A172 (cell line): ENCODE measurements at places on chromosomes 11 and 22. TPM values are rescaled to one million over a fixed set of nuclear protein-coding genes. Genes with fewer than 3 reads are reported as not detected.

DNA sequence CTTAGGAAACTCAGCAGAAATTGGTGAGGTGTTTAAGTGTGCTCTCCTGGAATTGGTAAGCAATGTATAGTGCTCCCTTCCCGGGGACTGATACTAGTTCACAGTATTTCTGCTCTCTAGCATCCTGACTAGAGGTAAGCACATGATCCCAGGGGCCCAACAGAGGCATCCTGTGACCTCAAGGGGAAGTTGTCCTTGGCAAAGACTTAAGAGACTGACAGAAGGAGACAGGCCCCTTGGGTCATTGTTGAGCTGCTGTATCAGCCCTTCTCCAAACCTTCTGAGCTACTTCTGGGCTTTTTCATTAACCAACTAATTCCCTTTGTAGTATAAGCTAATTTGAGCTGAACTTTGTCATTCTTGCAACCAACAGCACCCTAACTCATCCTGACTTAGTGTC is 4.3 kb upstream of the TBC1D22A start:
- no peak for DNase-seq

DNA sequence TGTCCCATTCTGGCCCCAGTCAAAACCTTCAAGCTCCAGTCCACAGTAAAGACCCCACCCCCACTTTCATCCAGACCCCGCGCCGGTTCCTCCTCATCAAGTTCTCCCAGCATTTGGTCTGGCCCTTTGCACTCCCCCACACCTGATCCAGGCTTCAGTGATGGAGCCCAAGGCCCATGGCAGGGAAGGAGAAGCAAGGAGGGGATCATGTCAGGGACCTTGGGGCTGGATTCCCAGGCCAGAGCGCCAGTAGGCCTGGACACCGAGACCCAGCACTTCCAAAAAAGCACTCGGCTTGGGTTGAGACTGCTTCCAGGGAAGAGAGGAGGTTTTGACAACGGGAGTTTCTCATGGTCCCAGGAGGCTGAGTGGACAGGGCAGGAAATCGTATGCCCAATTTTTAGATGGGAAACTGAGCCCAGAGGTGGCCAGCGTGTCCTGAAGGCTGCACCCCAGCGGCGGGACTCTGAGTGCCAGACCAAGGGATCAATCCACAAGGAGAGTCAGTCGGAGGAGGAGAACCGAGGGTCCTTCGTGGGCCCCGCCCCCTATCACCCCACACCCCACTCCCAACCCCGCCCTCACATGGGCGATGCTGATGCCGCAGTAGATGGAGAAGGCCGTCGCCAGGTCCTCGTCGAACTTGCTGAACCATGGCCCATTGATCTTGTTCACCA is 90.5 kb downstream of the PDE2A start:
- no peak for DNase-seq

GRCh38 chr11:61603667-61604066 is 22.8 kb upstream of the SYT7 start:
- no peak for DNase-seq

DNA sequence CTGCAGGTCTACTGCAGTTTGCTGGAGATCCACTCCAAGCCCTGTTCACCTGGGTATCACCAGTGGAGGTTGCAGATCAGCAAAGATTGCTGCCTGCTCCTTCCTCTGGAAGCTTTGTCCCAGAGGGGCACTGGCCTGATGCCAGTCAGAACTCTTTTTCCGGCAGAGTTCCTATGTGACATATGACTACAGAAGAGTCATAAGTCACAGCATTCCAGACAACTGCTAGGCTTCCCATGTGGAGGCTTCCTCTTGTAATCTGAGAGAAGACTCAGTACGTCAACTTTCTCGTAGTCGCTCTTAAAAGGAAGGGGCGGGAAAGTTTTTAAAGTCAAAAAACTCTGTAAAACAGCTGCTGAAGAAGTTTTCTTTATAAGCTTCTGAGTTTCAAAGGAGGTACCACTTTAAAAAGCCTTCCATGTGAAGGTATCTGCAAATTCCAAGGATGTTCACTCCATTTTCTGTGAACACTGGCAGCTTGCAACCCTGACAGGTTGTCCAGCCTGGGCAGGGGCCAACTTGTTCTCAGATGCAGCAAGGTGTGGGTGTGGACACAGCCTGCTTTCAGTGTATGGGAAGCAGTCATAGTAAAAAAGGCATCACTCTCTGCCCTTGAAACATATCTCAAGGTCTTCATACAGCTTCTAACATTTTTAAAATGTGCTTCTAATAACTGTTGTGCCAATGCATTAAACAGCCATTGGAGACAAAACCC is 97.8 kb downstream of the ME3 start:
- DNase-seq = no peak

Gene CD6
- not detected in 2 replicates for total RNA-seq

DNA sequence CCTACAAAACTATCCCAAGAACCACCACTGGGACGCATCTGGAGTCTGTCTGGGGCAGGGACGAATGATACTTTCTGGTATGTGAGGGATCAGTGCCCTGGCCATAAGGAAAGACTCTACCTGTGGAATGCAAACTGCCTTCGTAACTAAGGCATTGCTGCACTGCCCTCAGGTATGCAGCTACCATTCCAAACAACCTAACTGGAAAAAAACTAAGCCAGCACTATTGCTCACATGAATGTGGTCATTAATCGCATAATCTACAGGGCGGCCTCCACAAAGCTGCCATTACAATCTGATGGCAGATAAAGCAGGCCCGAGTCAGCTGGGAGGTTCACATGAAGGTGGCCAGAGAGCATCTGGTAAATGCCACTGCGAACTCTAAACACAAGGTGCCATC is 3.9 kb downstream of the PACSIN2 start:
- DNase-seq = no peak

GRCh38 chr11:10653946-10654810 is 39.4 kb downstream of the IRAG1 start:
- DNase-seq = peak; percentile 86

Gene BACE1
- total RNA-seq = 12.3 and 13.2 TPM in 2 replicates

Gene OR52I2
- not detected in 2 replicates for total RNA-seq

DNA sequence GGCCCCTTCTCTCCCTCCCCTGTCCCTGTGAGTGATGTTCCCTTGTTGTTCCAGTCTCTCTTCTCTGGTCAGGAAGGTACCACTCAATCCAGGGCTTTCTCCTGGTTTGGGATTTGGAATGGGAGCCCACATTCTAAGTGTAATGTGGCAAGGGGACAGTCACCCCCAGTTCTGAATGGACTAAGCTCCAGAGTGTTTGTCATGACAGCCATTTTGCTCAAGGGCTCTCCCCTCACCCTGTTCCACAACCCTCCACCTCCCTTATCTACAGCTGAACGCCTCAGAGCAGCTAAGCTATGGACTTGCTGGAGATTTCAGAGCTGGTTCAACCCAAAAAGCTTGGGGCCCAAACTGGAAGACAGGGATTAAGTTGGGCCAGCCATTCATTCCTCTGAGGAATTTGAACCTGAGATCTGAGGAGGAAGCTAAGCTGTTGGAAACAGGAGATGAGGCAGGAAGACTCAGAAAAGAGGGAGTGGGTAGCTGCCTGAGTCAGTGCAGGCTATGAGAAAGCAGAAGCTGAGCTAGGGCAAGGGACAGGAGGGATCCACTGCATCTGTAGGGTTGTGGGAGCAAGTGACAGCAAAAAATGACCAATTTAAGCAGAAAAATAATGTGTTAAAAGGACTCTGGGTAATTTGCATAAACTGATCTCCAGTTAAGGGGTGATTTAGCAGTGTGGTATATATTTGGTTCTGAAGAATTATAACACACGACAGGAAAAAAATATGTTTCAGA is 22.9 kb upstream of the FCHSD2 start:
- DNase-seq = no peak

DNA sequence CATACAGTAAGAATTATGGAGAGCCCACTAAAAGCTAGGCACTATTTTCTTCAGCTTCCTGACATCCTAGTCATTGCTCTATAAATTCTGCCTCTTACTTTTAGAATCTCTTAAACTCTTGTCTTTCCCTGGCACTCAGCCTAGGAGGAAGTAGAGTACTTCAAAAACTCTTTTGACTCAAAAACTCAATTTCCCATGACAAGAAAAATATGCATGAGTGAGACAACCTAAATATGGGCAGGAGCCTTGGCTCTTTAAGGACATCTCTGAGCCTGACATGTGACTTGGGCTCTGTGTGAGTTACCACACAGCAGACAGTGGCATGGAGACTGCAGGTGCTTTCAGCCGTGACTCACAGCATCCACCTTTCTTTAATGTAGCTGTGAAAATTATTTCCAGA is 97.5 kb upstream of the CCDC179 start:
- no peak for DNase-seq

DNA sequence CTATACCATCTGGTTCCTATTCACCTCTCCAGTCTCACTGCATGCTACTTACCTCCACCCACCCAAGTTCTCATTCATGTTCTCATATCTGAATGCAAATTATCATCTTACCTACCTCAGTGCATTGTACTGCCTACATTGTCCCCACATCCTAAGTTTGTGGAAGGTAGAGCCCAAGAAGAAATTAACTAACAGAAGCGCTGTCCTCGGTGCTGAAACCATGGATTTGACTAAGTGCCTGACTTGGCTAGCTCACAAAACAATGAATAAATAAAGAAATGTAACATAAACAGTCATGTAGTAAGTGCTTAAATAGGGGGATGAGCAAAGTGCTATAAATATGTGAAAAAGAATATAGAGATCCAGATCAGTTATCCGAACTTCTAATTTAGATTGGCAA is 63.2 kb downstream of the GRIA4 start:
- peak; percentile 32 for DNase-seq

DNA sequence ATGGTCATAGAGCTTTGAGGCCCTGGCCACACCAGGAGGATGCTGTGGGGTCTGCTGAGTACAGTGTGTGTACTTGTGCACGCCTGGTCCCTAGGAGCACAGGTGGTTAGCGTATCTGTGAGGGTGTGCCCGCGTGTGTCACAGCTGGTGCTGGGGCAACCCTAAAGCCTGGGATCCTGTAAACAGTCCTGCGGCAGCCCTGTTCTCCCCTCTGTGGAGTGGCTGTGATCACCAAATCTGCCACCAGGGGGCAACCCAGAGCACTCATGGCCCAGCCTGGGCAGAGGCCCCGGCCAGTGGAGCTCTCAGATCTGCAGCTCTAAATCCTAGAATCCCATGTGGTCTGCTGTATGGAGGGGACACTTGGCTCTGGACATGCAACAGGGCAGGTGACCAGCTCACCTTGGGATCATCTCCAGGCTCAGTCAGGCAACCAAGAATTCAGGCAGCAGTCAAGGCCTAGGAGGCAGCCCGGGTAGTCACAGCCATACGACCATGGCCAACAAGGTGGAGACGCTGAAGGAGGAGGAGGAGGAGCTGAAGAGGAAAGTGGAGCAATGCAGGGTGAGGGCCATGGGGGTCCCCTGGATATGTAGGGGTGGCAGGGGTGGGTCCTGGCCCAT is 3.9 kb downstream of the SH3BP1 start:
- DNase-seq = peak; percentile 41

DNA sequence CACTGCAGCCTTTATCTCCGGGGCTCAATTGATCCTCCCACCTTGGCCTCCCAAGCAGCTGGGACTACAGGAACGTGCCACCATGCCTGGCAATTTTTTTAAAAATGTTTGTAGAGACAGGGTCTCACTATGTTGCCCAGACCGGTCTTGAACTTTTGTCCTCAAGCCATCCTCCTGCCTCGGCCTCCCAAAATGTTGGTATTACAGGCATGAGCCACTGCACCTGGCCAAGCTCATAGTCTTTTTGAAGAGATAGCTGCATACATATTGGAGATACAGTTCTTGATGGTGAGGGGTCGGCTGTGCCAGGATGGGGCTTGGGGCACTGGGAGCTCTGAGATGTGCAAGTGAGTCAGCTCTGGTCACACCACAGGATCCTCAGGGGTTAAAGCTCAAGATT is 53.2 kb downstream of the CHRDL2 start:
- no peak for DNase-seq

- DNase-seq = no peak
These were observed 28.8 kb downstream of the FLRT1 start for GRCh38 chr11:64064374-64065140.

Gene SLC22A8
- not detected in 2 replicates for total RNA-seq

DNA sequence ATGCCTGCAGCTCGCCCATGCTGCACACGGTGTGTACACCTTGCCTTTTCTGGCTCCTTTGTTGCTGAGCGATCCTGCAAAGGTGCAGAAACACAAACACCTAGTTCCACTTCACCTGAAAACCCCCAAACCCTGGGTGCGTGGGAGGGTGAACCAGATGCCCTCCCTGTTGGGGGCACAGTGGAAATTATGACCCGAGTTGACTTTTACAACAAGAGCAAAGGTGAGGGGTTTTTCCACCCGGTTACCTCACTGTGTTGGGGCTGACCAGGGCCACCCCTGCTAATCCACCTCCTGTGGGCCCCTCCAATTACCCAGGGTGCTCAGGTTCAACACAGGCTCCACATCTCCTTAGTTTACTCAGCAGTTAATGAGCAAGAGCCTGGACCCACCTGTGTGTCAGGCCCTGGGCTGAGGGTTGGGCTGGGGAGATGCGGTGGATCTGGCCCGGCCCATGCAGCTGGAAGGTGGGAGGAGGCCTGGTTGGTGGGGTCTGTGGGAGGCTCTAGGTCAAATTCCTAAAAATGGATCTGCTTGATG is 42.1 kb downstream of the LRRC32 start:
- no peak for DNase-seq

DNA sequence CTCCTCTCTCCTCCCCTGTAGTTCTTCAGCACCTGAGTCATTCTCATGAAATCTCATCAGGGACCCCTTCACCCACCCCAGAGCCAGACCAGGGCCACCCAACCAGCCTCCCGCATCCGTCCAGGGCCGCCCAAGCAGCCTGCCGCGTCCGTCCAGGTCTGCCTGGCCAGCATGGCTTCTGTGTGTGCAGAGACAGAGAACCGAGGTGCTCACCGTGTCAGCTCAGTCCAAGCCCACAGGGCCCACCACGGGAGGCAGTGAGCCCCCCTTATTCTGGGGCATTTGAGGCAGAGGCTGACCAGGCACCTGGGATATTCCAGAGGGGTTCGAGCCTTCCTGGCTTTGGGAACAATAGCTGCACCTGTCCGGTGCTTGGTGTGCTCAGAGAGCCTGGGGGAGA is 1117.3 kb downstream of the BRD1 start:
- DNase-seq = no peak

- no peak for DNase-seq
These were observed 29.7 kb downstream of the GNB1L start for GRCh38 chr22:19824926-19825339.

- no peak for DNase-seq
These were observed 443 bp upstream of the CELF1 start for GRCh38 chr11:47553406-47553743.

GRCh38 chr11:35478471-35479091 is 46.8 kb downstream of the PAMR1 start:
- no peak for DNase-seq

GRCh38 chr11:78907636-78908035 is 333.0 kb upstream of the NARS2 start:
- DNase-seq = no peak

DNA sequence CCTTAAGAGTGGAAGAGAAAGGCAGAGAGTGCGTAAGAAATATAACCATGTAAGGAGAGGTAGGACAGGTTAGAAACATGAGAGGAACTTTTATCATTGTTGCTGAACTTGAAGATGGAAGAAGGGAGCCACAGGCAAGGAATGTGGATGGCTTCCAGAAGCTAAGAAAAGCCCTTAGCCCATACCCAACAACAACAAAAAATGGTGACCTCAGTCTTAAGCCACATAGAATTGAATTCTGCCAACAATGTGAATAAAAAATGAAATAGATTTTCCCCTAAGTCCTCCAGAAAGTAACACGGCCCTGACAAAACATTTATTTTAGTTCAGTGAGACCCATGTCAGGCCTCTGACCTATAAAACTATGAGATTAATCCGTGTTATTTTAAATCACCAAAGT is 767.3 kb downstream of the FAM181B start:
- no peak for DNase-seq
